Osteocyte (in vitro differentiated cells): ENCODE measurements at places on chromosomes 16 and 17. TPM values are rescaled to one million over a fixed set of nuclear protein-coding genes. Genes with fewer than 3 reads are reported as not detected.

DNA sequence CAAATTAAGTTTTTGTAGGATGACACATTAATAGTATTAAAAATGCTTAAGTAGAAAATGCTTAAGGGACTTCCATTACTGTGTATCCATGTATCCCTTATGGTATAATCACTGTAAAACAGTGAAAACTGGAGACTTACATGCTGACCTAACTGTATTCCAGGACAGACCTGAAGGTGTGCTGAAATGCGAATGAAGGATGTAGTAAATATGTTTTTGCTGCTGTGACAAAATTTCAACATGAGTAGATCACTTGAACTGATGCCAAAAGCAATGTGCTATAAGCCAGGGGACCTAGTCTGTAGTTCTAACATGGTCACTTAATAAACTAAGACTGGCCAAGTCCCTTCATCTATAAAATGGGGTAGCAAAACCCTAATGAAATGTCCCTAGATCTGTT, 142.0 kb upstream of the CORO6 start:
- H3K36me3 ChIP-seq, result no peaks in the 10 kb centered on the region
- peaks cover 20% of the 10 kb centered on the region for H3K4me1 ChIP-seq
- no peak overlapping the region for H3K4me3 ChIP-seq
- no peaks in the 10 kb centered on the region for H3K27me3 ChIP-seq
- no peak overlapping the region for H3K27ac ChIP-seq
- no peak for DNase-seq

GRCh38 chr16:70740914-70741782, 55.3 kb upstream of the MTSS2 start:
- H3K4me3 ChIP-seq, result no peak overlapping the region
- peaks cover 15% of the 10 kb centered on the region for H3K36me3 ChIP-seq
- peaks cover 57% of the 10 kb centered on the region for H3K4me1 ChIP-seq
- no peaks in the 10 kb centered on the region for H3K27me3 ChIP-seq
- no peak for DNase-seq
- H3K27ac ChIP-seq, result peak overlapping the region; percentile 96

DNA sequence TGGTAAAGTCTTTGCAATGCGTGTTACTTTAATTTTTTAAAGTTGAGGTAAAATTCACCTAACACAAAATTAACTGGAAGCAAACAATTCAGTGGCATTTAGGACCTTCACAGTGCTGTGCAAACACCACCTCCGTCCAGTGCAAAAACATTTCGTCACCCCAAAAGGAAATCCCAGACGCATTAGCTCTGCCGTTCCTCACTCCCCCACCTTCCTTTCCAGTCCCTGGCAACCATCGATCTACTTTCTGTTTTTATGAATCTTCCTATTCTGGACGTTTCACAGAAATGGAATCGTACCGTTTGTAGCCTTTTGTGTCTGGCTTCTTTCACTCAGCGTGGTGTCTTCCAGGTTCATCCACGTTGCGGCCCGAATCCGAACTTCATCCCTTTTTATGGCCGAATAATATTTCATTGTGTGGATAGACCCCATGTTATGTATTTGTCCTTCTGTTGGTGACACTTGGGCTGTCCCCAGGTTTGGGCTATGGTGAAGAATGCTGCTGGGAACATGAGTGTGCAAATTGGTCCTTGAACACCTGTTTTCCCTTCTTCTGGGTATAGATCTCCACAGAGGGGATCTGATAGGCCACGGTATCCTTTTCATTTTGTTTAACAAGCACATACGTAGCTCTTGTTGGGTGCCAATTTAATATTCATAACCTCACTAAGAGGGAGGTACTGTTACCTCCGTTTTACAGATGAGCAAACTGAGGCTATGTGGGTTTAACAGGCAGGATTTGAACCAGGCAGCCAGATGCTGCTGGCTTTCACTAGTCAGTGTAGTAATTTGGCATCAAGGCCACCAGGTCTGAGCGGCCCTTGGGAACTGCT, 232.0 kb upstream of the GSE1 start:
- no peaks in the 10 kb centered on the region for H3K27me3 ChIP-seq
- H3K4me1 ChIP-seq, result peaks cover 12% of the 10 kb centered on the region
- no peak for DNase-seq
- H3K27ac ChIP-seq, result no peak overlapping the region
- H3K4me3 ChIP-seq, result no peak overlapping the region

DNA sequence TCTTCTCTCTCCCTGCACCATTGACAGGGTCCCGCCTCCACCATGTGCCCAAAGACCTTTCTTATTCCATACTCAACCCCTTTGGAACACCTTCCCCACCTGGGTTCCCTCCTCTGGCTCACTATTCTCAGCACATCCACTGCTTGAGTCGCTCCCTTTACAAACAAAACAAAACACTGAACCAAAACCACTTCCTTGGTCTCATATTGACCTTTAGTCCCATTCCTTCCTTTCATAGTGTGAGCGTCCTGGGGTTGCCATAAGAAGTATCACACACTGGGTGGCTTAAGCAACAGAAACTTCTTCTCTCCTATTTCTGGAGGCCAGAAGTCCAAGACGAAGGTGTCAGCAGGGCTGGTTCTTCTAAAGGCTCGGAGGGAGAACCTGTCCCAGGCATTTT, 6.1 kb upstream of the TNRC6C start:
- DNase-seq, result peak; percentile 21
- H3K27ac ChIP-seq, result no peak overlapping the region
- peaks cover 3% of the 10 kb centered on the region for H3K4me1 ChIP-seq
- peaks cover 64% of the 10 kb centered on the region for H3K27me3 ChIP-seq
- H3K4me3 ChIP-seq, result no peak overlapping the region

DNA sequence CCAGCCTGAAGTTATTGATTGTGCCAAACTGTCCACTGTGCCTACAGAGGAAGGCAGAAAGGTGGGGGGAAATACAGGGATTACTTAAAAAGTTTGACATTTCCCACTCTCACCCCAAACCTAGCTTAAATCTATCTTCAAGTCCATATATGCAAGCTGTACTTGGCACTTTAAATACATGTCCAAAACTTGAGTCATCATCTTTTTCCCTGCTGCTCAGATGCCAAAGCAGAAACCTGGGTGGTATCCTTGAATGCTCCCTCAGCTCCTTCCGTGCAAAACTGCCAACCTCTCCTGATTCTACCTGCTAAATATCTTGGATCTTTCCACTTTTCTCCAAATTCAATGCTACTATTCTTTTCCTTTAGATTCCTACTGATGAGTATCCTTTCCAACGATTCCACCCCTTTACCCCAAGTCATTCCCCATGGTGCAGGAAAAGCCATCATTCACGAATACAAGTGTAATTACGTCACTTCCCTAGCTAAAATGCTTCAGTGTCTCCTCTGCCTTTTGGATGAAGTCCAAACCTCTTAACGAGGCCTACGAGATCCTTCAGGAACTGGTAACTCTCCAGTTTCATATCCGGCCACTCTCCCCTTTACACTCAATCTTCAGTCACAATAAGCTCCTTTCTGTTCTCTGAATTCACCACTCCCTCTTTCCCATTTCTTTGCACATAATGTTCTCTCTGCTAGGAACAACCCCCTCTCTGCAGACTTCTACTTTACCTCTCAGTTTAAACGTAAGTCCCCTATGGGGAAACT, 9.3 kb downstream of the BECN1 start:
- H3K4me3 ChIP-seq, result no peak overlapping the region
- H3K27ac ChIP-seq, result no peak overlapping the region
- no peaks in the 10 kb centered on the region for H3K4me1 ChIP-seq
- peaks cover 50% of the 10 kb centered on the region for H3K36me3 ChIP-seq
- H3K27me3 ChIP-seq, result no peaks in the 10 kb centered on the region

- no peak overlapping the region for H3K27ac ChIP-seq
- no peaks in the 10 kb centered on the region for H3K36me3 ChIP-seq
- H3K4me1 ChIP-seq, result peaks cover 32% of the 10 kb centered on the region
- peaks cover 15% of the 10 kb centered on the region for H3K27me3 ChIP-seq
- H3K4me3 ChIP-seq, result no peak overlapping the region
Measured at GRCh38 chr16:62033065-62033464, 3.2 kb downstream of the CDH8 start.

GRCh38 chr17:53633856-53634255, 188.9 kb upstream of the KIF2B start:
- H3K4me3 ChIP-seq, result no peak overlapping the region
- no peaks in the 10 kb centered on the region for H3K27me3 ChIP-seq
- no peak overlapping the region for H3K27ac ChIP-seq
- DNase-seq, result no peak
- H3K36me3 ChIP-seq, result no peaks in the 10 kb centered on the region

GRCh38 chr17:38444151-38444550, 15.9 kb downstream of the ARHGAP23 start:
- H3K27me3 ChIP-seq, result no peaks in the 10 kb centered on the region
- DNase-seq, result no peak
- H3K4me3 ChIP-seq, result peak overlapping the region; percentile 14

DNA sequence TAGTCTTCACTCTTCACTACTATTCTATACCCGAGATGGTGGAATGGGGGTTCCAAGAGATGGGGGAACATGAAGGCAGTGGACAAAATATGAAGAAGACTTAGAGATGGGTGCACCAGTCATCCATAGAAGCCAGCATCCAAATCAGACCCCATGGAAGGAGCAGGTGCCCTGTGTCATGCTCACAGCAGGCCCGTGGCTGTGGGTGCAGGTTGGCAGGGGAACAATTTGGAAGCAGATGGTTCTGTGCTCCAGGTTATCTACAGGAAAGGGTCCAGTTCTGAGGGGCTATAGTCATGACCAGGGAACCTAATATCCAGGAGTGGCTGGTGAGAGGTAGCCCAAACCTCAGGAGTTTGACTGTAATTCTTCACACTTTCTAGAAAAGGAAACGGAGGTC, 9.6 kb upstream of the LPCAT2 start:
- peak overlapping the region; percentile 92 for H3K27ac ChIP-seq
- H3K4me3 ChIP-seq, result no peak overlapping the region
- peaks cover 34% of the 10 kb centered on the region for H3K36me3 ChIP-seq
- peaks cover 71% of the 10 kb centered on the region for H3K4me1 ChIP-seq
- no peak for DNase-seq

GRCh38 chr17:79820959-79821330, 18.3 kb downstream of the CBX4 start:
- H3K27me3 ChIP-seq, result peaks cover 28% of the 10 kb centered on the region
- no peaks in the 10 kb centered on the region for H3K36me3 ChIP-seq
- no peaks in the 10 kb centered on the region for H3K4me1 ChIP-seq
- H3K27ac ChIP-seq, result no peak overlapping the region

DNA sequence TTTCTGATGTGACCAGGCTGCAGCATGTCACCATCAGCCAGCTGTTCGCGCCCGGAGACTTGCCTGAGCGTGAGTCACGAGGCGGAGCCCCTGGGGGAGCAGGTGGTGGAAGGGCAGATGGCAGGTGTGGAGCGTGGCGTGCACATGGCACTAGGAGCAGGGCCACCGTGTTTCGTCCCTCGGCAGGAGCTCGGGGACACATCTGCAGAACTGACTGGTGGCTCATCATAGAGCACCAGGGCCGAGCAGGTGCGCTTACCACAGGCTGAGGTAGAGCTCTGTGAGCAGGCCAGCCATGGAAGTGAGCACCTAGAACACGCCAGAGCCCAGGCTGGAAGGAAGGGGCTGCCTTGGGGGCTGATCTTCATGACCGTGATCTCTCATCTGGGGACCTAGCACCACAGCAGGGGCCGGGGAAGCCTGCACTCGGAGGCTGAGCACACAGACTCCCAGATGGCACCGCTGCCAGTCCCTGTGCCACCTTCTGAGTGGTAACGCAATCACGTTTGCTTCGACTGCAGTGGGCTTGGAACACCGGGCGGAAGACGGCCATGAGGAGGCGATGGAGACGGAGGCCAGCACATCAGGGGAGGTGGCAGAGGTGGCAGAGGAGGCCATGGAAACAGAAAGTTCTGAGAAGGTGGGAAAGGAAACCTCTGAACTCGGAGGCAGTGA, 61.8 kb upstream of the ENDOV start:
- no peaks in the 10 kb centered on the region for H3K27me3 ChIP-seq
- peaks cover 6% of the 10 kb centered on the region for H3K4me1 ChIP-seq
- no peak overlapping the region for H3K27ac ChIP-seq
- no peak for DNase-seq
- H3K4me3 ChIP-seq, result no peak overlapping the region
- peaks cover 62% of the 10 kb centered on the region for H3K36me3 ChIP-seq

- no peak for DNase-seq
- no peak overlapping the region for H3K4me3 ChIP-seq
- peaks cover 38% of the 10 kb centered on the region for H3K36me3 ChIP-seq
- H3K27ac ChIP-seq, result no peak overlapping the region
- peaks cover 12% of the 10 kb centered on the region for H3K4me1 ChIP-seq
- no peaks in the 10 kb centered on the region for H3K27me3 ChIP-seq
Measured at GRCh38 chr17:32941419-32942032, 13.6 kb downstream of the TMEM98 start.

DNA sequence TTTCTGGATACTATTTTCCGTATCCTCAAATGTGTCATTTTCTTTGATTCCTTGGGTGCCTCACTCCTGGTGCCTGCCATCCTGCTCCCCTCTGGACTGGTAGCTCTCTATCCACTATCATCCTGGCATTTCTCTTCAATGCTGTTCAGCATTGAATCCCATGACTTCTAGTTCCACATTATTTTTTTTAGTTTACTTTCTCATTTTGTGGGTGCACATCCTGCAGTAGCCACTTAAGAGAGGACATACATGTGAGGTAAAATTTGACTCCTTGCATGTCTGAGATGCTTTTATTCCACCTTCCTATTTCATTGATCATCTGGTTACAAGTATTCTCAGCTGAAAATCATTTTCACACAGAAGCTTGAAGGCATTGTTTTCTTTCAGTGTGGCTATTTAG, 19.1 kb downstream of the ALOX15 start:
- H3K4me3 ChIP-seq, result no peak overlapping the region
- DNase-seq, result no peak

- H3K27me3 ChIP-seq, result no peaks in the 10 kb centered on the region
- no peak overlapping the region for H3K4me3 ChIP-seq
- H3K27ac ChIP-seq, result no peak overlapping the region
- H3K4me1 ChIP-seq, result peaks cover 9% of the 10 kb centered on the region
- no peak for DNase-seq
Measured at GRCh38 chr17:57971572-57971971, 16.4 kb upstream of the CUEDC1 start.

GRCh38 chr16:67608364-67608763, 36.6 kb upstream of the CARMIL2 start:
- H3K4me3 ChIP-seq, result no peak overlapping the region
- H3K36me3 ChIP-seq, result peaks cover 18% of the 10 kb centered on the region
- no peak for DNase-seq

- no peak overlapping the region for H3K27ac ChIP-seq
- no peak overlapping the region for H3K4me3 ChIP-seq
- no peaks in the 10 kb centered on the region for H3K27me3 ChIP-seq
- H3K4me1 ChIP-seq, result no peaks in the 10 kb centered on the region
- H3K36me3 ChIP-seq, result peaks cover 10% of the 10 kb centered on the region
- DNase-seq, result no peak
Measured at GRCh38 chr16:27586711-27587110, 36.8 kb downstream of the KATNIP start.

Gene ODAD4
- 1.9 and 2.5 TPM in 2 replicates for total RNA-seq

Gene CTRB2
- total RNA-seq, result not detected in 2 replicates

Gene FOXK2
- 59.9 and 65.1 TPM in 2 replicates for total RNA-seq

Gene ADAM11
- total RNA-seq, result 1.0 and 1.7 TPM in 2 replicates

Gene PIPOX
- total RNA-seq, result 1.1 and 1.6 TPM in 2 replicates

Gene RPA1
- 75.3 and 84.8 TPM in 2 replicates for total RNA-seq

Gene SEZ6L2
- 17.6 and 19.3 TPM in 2 replicates for total RNA-seq

Gene RAPGEFL1
- 5.7 and 6.8 TPM in 2 replicates for total RNA-seq
